ENCODE measurements at places on chromosomes 1 and 21.

DNA sequence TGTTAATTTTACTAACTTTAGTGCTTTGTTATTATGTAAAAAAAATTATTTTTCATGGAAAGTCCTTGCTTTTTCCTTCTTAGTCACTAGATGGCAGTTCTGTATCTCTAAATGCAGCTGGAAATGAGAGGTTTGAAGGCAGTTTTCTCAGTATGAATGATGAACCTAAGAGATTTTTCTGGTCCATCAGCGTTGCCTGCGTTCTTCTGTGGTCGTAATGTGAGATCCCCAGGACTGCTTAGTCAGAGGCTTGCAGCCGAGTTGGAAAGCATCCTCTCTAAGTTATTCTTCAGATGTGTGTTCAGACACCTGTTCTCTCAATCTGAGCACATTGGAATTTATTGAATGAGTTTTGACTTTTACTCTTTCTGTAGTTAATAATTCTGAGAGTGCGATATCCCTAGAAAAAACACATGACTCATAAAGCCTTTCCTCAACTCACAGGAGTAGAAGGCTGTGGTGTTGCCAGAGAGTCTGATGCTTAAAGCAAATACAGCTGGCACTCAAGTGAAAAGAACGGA lies 99.3 kb downstream of the FMN2 start:
- DNase-seq = peak; percentile 98

DNA sequence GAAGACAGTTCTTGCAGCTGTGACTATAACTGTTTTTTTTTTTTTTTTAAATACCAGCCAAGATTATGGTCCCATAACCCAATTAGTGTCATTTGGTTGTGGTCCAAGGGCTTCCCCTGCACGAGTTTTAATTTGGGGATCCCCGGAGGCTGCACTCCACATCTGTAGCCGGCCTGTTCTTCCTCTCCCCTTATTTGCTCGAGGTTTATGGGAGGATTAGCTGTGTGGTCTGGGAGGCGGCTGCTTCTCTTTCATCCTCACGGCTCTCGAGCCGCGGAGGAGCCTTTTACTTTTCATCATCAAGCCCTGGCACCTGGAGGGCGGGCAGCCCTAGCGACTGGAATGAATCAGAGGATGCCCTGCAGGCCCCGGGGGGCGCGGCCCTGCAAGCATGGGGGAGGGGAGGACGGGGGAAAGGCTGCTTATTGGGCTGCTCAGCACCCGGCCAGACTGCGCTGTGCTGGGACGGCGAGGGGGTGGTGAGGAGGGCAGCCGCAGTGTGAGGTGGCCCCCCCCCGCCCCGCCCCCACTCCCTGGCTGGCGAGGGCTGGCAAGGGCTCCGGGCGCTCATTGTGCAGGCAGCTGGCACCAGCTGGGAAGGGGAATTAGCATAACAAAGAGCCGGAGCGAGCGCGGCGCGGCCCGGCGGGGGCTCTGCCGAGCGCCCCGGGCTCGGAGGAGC lies 18.5 kb downstream of the SERTAD4 start:
- DNase-seq = peak; percentile 30

GRCh38 chr1:207021876-207022596 lies 10.5 kb downstream of the C1orf116 start:
- DNase-seq = no peak

GRCh38 chr1:207059881-207060280 lies 6.8 kb downstream of the PFKFB2 start:
- no peak for DNase-seq

DNA sequence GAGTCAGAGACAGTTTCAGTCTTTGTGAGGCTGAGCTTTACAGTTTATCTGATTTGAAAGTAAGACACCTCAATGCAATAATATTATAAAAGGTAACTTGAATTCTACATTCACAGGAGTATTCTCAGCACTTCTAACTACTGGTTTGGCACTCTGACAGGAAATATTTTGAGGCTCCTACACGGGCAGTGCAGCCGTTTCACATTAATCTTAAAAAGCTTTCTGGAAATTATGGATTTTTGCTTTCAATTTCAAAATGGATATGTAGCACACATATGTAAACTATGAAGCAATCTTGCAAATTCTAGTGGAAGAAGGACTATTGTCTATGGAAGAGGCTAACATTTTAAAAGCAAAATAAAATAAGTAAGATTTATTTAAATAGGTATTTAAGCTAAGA lies 262.9 kb upstream of the SNX7 start:
- peak; percentile 60 for DNase-seq

Data from fibroblast of skin of right biceps (primary cell).